ENCODE measurements at places on chromosomes 13 and 19. TPM values are rescaled to one million over a fixed set of nuclear protein-coding genes. Genes with fewer than 3 reads are reported as not detected.
A peak's percentile ranks its signal among the peaks of the same experiment; 100 is the strongest.

Gene KLK12
- not detected for total RNA-seq

GRCh38 chr13:99542788-99543406, 41.6 kb downstream of the TM9SF2 start:
- peak; percentile 69 for DNase-seq
- peaks cover 61% of the 10 kb centered on the region for H3K4me1 ChIP-seq
- H3K4me3 ChIP-seq = peak overlapping the region; percentile 15
- H3K27ac ChIP-seq = peak overlapping the region; percentile 73
- peaks cover 80% of the 10 kb centered on the region for H3K36me3 ChIP-seq

DNA sequence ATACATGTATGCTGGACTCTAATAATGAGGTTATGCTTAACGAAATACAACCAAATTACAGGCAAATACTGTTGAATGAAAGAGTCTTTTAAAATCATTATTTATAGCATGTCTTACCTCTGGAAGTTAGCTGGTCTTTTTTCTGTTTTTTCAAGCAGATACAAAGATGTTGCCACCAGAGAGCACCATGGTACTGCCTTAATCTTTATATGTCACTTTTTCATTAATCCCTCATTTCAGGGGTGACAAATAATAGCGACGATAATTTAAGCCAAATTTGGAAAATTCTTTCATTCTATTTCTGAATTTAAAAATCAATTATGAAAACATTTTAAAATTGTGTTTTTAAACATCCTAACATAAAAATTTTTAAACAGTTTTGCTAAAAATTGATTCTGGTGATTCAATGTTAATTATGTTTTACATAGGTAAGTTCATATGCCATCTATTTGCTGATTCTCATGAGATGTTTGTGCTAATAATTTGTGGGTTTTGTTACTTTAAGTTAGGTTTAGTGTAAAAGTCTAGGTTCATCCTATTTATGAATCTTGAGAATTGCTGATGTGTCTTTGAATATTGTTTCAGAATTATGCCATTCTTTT, 379.3 kb upstream of the SGCG start:
- H3K27ac ChIP-seq = no peak overlapping the region
- no peak for DNase-seq
- no peak overlapping the region for H3K4me3 ChIP-seq
- H3K36me3 ChIP-seq = no peaks in the 10 kb centered on the region
- H3K27me3 ChIP-seq = peaks cover 8% of the 10 kb centered on the region

Gene INSR
- 1.3 TPM for total RNA-seq

Gene ZNF558
- total RNA-seq = 26.1 TPM

GRCh38 chr19:42436006-42436405, 6.7 kb downstream of the CXCL17 start:
- no peaks in the 10 kb centered on the region for H3K36me3 ChIP-seq
- H3K27ac ChIP-seq = no peak overlapping the region
- peaks cover 26% of the 10 kb centered on the region for H3K4me1 ChIP-seq
- peaks cover 2% of the 10 kb centered on the region for H3K27me3 ChIP-seq
- no peak for DNase-seq
- no peak overlapping the region for H3K4me3 ChIP-seq

DNA sequence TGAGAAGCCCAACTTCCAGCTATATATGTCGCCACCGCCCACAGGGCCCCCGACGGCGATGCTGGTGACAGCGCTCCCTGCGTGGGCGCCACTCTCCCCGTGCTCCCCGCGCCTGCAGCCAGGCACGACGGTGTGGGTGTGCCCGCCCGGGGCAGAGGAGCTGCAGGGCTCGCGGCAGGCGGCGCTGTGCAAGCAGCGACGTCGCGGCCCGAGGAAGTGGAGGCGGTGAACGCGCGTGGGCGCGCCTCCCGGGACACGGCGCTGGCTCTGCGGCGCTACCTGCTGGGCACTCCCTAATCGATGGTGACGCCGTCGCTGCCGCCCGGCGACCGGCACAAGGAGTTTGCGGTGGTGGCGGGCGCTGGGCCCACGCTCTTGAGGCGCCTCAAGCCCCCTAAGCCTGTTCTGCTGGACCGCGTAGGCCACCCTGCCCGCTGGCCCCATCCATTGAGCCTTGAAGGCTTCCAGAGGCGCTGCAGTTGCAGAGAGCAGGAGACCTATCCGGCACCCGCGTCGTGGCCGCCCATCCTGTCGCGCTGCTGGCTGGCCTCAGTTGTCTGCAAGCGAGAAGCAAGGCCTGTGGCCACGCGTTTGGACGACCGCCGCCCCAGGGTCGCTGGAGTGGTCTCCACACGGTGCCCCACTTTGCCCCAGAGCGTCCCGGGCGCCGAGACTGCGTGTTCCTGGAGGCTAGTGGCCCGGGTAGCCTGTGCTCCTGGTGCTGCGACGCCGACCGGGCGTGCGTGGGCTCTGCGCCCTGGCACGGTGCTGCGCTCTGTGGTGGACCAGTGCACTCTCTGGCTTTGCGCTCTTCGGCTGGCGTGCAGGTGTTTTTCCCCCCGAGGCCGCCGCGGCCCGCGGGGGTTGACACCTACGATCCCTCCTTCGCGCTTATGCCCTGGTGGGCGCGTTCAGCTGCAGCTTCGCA, 23.1 kb downstream of the LRFN3 start:
- no peak overlapping the region for H3K4me3 ChIP-seq
- H3K4me1 ChIP-seq = peaks cover 17% of the 10 kb centered on the region
- H3K27me3 ChIP-seq = peaks cover 25% of the 10 kb centered on the region
- peak; percentile 75 for DNase-seq
- H3K36me3 ChIP-seq = peaks cover 5% of the 10 kb centered on the region

DNA sequence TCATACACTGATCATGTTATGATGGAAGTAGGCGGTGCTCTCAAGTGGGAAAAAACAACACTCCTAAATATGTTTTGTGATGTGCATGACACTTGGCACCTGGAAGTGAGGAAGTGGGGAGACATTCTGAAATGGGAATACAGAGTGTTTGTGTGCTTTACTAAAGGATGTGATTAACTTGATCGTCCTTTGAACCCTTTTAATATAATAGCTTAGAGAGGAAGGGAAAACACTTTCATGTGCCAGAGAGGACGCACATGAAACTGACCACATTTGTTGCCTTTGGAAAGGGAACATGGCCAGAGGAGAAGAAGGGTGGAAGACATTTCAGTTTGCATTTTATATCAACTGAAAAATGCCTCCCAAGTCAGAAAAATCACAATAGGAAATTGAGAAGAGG, 31.4 kb downstream of the SMAD9 start:
- no peak overlapping the region for H3K4me3 ChIP-seq
- peaks cover 30% of the 10 kb centered on the region for H3K27me3 ChIP-seq
- no peaks in the 10 kb centered on the region for H3K36me3 ChIP-seq
- DNase-seq = no peak
- H3K4me1 ChIP-seq = no peaks in the 10 kb centered on the region
- H3K27ac ChIP-seq = no peak overlapping the region

Gene MUC16
- total RNA-seq = 0.03 TPM

Gene ZNF543
- 8.2 TPM for total RNA-seq

DNA sequence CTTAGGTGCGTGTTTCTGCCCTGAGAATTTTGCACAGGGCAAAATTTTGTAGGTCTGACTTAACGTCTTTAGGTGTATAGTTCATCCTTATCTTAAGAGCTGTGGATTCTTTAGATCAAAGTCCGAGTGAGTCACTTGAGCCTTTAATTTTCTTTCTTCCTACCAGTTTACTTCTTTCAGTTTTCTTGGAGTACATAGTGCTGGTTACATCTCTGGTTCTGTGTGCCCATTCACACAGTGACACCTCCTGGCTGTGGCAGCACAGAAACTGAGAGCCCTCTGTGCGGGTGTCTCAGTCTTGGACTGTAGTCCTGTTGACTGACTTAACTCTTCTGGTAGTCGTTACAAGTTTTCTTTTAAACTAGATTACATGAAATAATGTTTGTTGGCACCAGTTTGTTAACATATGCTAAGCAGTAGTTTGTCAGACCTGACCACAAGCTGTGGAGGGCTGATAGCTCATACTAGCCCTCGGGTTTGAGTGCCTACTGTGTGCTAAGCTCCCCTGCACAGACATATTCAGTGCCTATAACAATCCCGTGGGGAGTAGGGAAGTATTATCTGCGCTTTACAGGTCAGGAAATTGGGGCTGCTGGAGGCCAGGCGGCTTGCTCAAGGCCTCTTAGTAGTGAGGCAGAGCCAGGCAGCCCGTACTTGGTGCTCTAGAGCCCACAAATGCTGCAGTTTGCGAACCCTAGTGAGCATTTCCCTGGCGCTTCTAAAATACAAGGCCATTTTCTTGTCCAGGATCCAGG, 1.6 kb downstream of the GATAD2A start:
- H3K4me3 ChIP-seq = peak overlapping the region; percentile 91
- no peaks in the 10 kb centered on the region for H3K27me3 ChIP-seq
- H3K4me1 ChIP-seq = peaks cover 74% of the 10 kb centered on the region
- DNase-seq = peak; percentile 64
- H3K27ac ChIP-seq = peak overlapping the region; percentile 88

Gene GJB6
- 6.0 TPM for total RNA-seq

- H3K27me3 ChIP-seq = peaks cover 21% of the 10 kb centered on the region
- peaks cover 10% of the 10 kb centered on the region for H3K36me3 ChIP-seq
- H3K4me3 ChIP-seq = no peak overlapping the region
- H3K4me1 ChIP-seq = peaks cover 25% of the 10 kb centered on the region
- H3K27ac ChIP-seq = no peak overlapping the region
Measured at GRCh38 chr13:99907038-99907437, 64.5 kb downstream of the ZIC5 start.

GRCh38 chr13:43122791-43123190, 99.4 kb downstream of the DNAJC15 start:
- H3K4me3 ChIP-seq = no peak overlapping the region
- peaks cover 6% of the 10 kb centered on the region for H3K4me1 ChIP-seq
- DNase-seq = no peak
- H3K27me3 ChIP-seq = peaks cover 12% of the 10 kb centered on the region
- no peak overlapping the region for H3K27ac ChIP-seq

Gene PABPC3
- 0.75 TPM for total RNA-seq

GRCh38 chr13:49214917-49215376, 5.2 kb upstream of the MLNR start:
- peak; percentile 56 for DNase-seq
- H3K4me1 ChIP-seq = peaks cover 21% of the 10 kb centered on the region
- H3K36me3 ChIP-seq = peaks cover 15% of the 10 kb centered on the region
- no peak overlapping the region for H3K4me3 ChIP-seq

GRCh38 chr19:38155453-38155852, 68.6 kb downstream of the DPF1 start:
- H3K4me3 ChIP-seq = no peak overlapping the region
- no peaks in the 10 kb centered on the region for H3K36me3 ChIP-seq
- no peak overlapping the region for H3K27ac ChIP-seq
- H3K4me1 ChIP-seq = no peaks in the 10 kb centered on the region
- DNase-seq = no peak
- no peaks in the 10 kb centered on the region for H3K27me3 ChIP-seq

Gene CGB8
- total RNA-seq = not detected

DNA sequence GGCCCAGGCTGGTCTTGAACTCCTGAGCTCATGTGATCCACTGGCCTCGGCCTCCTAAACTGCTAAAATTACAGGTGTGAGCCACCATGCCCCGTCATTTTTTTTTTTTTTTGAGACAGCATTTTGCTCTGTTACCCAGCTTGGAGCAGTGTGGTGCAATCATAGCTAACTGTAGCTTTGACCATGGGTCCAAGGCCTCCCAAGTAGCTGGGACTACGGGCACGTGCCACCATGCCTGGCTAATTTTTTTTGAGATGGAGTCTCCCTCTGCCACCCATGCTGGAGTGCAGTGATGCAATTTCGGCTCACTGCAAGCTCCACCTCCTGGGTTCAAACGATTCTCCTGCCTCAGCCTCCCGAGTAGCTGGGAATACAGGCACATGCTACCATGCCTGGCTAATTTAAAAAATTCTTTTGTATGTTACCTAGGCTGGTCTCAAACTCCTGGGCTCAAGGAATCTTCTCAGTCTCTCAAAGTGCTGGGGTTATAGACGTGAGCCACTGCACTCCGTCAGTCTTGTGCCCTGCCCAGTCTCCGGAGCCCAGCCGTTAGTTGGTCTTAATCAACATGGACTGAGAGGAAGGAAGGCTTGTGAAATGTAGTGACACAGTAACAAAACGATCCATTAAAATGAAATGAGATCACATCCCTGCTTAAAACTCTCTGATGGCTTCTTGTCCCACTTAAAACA, 1.4 kb upstream of the LRG1 start:
- no peaks in the 10 kb centered on the region for H3K27me3 ChIP-seq
- H3K36me3 ChIP-seq = no peaks in the 10 kb centered on the region
- no peak overlapping the region for H3K27ac ChIP-seq
- H3K4me3 ChIP-seq = no peak overlapping the region

GRCh38 chr13:79533781-79534400, 52.9 kb downstream of the NDFIP2 start:
- H3K27ac ChIP-seq = no peak overlapping the region
- H3K27me3 ChIP-seq = no peaks in the 10 kb centered on the region
- H3K4me1 ChIP-seq = peaks cover 34% of the 10 kb centered on the region
- H3K4me3 ChIP-seq = no peak overlapping the region
- H3K36me3 ChIP-seq = peaks cover 33% of the 10 kb centered on the region

GRCh38 chr13:36454987-36455386, 22.7 kb downstream of the CCNA1 start:
- no peak for DNase-seq
- peaks cover 12% of the 10 kb centered on the region for H3K27me3 ChIP-seq
- H3K4me3 ChIP-seq = no peak overlapping the region

Gene DHX34
- 10.3 TPM for total RNA-seq

GRCh38 chr19:54551950-54552912, 21.4 kb upstream of the LILRA2 start:
- no peaks in the 10 kb centered on the region for H3K36me3 ChIP-seq
- H3K27ac ChIP-seq = no peak overlapping the region
- H3K27me3 ChIP-seq = peaks cover 13% of the 10 kb centered on the region
- no peak overlapping the region for H3K4me3 ChIP-seq

DNA sequence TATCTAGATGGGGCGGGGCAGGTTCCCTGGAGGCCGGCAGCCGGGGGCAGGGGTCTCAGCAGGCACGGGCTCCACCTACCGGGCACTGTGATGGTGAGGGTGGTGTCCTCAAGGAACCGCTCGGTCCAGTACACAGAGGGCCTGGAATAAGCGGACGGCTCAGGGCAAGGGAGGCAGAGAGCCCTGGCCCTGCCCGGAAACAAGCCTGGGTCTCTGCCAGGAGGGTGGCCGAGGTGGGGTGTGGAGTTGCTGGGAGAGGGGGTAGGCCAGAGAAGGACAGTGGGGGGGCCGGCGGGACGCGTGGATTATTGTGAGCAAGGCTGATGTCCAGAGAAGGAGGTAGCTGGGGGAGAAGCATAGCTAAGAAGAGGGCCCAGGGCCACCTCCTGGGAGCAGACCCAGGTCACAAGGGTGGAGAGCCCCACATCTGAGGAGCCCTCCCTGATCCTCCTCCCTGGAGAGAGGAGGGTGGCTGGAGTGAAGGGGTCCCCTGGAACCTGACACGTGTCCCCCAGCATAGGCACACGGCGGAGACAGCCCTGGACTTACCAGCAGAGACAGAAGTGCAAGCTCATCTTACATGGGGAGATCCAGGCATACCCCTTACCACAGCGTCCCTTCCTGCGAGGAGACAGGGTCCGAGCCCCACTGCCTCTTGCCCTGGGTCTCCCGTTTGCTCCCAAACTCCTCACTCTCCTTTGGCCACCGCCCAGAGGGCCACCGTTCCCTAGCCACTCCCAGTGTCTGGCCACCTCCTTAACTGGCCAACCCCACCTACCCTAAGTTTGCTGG, 29.0 kb upstream of the MIER2 start:
- no peak overlapping the region for H3K27ac ChIP-seq
- H3K4me1 ChIP-seq = peaks cover 2% of the 10 kb centered on the region
- no peaks in the 10 kb centered on the region for H3K36me3 ChIP-seq
- H3K27me3 ChIP-seq = no peaks in the 10 kb centered on the region
- DNase-seq = no peak
- H3K4me3 ChIP-seq = no peak overlapping the region

- H3K36me3 ChIP-seq = peaks cover 21% of the 10 kb centered on the region
- peak overlapping the region; percentile 63 for H3K4me3 ChIP-seq
- peaks cover 23% of the 10 kb centered on the region for H3K4me1 ChIP-seq
Measured at GRCh38 chr19:50475101-50475568, 1.2 kb upstream of the EMC10 start.
